ENCODE measurements at places on chromosomes 1 and 21.

- DNase-seq, result no peak
Observed at GRCh38 chr21:15549671-15550070, 180.1 kb upstream of the USP25 start.

GRCh38 chr1:57874418-57874877 lies 450.6 kb upstream of the DAB1 start:
- no peak for DNase-seq

GRCh38 chr1:240098534-240098933 lies 6.9 kb downstream of the FMN2 start:
- no peak for DNase-seq

DNA sequence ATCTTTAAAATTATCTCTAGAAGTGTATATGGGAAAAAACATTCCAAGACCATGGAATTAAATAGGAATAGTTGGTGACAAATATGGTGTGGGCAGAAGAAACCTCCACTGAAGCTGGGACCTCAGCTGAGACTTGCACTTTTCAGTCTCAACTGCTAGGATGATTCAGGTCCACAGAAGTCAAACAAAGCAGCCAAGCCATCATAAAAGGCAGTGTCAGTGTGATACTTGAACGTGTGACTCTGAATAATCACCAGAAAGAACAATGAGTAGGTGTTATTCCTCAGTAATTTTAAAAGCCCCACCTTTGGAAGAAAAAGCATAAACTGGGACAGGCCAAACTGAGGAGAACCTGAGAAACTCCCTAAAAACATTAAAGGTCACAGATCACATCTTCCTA lies 90.7 kb downstream of the ZNF281 start:
- no peak for DNase-seq

GRCh38 chr1:175145899-175146528 lies 46.6 kb downstream of the KIAA0040 start:
- no peak for DNase-seq

GRCh38 chr21:42744520-42745445 lies 91.4 kb downstream of the PDE9A start:
- DNase-seq, result no peak

DNA sequence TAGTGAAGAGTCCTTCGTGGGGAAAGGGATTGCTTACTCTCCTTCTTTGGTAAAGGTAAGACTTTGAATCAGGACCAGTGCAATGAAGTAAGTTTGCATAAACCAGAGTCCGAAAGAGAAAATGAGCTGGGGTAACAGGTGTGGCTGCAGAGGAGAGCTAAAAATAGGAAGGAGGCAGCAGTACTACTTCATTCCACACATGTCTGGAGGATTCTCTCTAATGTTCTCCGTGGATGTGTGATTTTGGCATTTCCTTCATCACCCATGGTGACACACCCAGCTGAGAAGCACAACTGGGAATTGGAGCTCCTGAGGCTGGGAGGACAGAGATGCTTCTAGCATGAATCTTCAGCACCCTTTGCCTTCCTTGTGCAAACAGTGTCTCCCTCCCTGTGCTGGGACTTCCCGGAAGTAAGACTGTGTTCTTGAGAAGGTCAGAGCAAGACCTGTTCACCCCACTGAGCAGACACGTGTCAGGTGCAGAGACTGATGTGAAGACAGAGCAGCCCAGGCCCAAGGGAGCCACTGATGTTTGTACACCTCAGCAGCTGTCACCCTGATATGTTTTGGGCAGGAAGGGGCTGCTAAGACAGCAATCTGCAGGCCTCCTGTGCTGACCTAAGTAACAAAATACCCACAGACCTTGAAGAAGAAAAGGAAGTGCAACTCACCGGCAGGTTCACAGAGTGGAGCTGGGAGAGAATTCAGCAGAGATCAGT lies 13.3 kb downstream of the FCRL1 start:
- no peak for DNase-seq

DNA sequence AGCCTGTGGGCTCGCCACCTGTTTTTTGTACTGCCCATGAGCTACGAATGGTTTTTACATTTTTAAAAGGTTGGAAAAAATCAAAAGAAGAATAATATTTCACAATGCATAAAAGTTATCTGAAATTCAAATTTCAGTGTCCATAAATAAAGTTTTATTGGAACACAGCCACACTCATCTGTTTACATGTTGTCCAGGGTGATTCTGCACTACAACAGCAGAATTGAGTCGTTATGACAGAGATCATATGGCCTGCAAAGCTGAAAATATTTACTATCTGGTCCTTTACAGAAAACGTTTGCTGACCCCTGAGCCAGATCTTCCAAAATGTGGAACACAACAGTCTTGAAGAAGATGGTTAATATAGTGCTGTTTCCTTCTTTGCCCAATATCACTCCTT lies 89.4 kb downstream of the TM2D1 start:
- DNase-seq, result no peak

DNA sequence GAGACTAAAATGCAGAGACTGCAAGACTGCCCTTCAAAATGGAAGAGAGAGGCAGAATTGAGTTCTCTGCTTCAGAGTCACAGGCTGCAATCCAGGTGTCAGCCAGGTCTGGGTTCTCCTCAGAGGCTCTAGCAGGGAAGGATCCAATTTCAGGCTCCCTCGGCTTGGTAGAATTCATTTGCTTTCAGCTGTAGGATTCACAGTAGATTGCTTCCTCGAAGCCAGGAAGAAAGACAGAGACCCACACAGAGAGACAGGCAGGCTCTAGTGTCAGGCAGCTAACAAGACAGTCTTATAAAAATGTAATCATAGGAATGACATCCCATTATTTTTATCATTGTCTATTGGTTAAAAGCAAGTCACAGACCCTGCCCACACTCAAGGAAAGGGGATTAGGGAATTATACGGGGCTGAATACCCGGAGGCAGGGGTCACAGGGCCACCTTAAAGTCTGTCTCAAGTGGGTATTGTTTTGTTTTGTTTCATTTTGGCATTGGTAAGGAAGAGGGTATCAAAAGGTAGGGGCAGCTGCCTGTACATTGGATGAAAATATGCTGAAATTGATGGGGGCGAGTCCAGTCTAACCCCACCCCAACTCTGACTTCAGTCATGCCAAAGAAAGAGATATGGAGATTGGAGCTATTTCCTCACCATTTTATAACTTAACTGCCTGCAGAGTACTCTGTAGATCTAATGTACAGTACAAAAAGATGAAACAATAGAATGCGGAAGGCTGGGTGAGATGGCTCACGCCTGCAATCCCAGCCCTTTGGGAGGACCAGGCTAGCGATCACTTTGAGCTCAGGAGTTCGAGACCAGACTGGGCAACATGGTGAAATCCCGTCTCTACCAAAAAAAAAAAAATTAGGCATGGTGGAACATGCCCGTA lies 9.5 kb upstream of the TBCE start:
- DNase-seq, result no peak

- DNase-seq, result no peak
Observed at GRCh38 chr1:233788687-233789086, 115.8 kb upstream of the SLC35F3 start.

DNA sequence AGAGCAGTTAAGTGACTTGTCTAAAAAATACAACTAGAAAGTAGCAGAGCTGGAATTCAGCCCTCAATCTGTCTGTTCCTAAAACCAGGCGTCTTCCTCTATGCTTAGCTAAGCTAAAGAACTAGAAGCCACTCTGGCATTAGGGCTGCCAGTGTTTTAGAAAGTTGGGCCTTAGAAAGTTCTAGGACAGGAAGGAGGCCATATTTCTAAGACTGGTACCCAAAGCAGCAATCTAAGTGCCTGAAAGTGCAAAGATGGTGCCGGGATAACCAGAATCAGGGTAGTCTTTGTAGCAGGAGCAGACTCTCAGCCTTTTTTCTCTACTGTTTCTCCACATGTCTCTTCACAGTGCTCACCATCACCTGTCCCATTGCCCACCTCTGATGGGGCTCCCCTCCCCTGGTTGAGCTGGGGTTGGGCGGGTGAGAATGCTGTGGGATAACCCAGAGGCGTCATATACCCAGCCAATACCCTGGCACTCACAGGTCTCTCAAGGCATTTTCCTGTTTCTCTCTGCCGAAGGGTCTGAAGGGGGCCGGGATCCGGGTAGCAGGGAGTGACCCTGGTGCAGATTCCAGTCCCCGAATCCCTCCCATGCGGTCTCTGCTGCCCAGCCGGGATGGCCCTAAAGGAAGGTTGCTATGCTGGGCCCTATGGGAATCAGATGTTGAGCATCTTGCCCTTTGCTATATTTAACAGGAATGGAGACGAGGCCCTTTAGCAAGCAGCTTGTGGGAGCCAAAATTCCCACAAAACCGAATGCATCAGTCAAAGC lies 1.1 kb upstream of the RCSD1 start:
- no peak for DNase-seq

DNA sequence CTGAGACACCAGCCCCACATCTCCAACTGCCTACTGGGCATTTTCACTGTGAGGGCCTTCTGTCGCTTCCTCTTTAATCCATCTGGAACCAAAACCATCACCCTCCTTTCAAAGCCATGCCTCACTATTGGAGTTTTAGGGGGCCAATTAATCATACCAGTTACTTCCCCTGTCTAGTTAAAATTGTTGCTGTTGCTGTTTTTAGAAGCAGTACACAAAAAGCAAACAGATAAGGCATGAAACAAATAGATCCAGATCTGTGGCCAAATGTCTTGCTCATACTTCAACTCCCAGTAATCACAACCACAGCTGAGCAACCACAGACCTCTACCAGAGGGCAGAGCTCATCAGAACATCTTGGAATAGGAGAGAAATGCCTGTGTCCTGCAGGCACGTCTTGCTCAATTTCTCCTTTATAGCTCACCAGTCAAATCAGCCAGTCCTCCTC lies 133.8 kb upstream of the C1orf105 start:
- DNase-seq, result no peak

- DNase-seq, result no peak
Observed at GRCh38 chr1:238950784-238951183, 435.6 kb upstream of the CHRM3 start.

- no peak for DNase-seq
Observed at GRCh38 chr21:46649356-46649755, 13.9 kb downstream of the PRMT2 start.

DNA sequence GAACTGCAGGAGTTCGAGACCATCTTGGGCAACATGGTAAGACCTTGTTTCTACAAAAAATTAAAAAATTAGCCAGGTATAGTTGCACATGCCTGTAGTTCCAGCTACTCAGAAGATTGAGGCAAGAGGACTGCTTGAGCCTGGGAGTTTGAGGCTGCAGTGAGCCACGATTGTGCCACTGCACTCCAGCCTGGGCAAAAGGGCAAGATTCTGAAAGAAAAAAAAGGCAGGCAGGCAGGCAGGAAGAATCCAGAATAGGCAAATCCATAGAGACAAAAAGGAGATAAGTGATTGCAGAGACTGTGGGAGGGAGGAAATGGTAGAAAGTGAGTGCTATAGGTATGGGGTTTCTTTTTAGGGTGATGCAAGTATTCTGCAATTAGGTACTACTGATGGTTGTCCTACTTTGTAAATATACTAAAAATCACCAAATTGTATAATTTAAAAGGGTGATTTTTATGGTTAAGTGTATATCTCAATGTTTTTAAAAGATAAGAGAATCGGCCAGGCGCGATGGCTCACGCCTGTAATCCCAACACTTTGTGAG lies 29.4 kb downstream of the ZZZ3 start:
- no peak for DNase-seq

DNA sequence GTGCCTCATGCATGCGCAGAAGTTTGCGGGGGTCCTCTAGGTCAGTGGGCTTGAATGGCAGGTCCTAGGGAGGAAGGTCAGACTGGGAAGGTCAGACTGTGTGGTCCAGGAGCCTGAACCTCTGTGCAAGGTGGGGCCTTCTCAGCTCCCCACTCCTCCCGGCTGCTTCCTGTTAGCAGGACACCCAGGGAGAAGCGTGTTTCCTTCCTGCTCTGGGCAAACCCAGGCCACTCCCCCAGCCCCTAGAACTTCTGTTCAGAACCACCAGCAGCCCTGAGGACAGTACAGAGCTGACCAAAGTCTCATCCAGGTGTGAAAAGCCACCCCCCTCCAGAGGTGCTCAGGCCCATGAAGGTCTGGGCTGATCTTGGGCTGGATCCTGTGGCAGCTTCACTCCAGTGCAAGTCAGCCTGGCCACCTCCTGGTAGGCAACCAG lies 29.9 kb downstream of the NAV1 start:
- DNase-seq, result no peak

- DNase-seq, result no peak
Observed at GRCh38 chr1:203934027-203934426, 72.6 kb downstream of the SNRPE start.

- no peak for DNase-seq
Observed at GRCh38 chr1:227902641-227902990, 45.1 kb downstream of the WNT9A start.

GRCh38 chr1:206036663-206037455 lies 13.2 kb upstream of the CTSE start:
- no peak for DNase-seq

DNA sequence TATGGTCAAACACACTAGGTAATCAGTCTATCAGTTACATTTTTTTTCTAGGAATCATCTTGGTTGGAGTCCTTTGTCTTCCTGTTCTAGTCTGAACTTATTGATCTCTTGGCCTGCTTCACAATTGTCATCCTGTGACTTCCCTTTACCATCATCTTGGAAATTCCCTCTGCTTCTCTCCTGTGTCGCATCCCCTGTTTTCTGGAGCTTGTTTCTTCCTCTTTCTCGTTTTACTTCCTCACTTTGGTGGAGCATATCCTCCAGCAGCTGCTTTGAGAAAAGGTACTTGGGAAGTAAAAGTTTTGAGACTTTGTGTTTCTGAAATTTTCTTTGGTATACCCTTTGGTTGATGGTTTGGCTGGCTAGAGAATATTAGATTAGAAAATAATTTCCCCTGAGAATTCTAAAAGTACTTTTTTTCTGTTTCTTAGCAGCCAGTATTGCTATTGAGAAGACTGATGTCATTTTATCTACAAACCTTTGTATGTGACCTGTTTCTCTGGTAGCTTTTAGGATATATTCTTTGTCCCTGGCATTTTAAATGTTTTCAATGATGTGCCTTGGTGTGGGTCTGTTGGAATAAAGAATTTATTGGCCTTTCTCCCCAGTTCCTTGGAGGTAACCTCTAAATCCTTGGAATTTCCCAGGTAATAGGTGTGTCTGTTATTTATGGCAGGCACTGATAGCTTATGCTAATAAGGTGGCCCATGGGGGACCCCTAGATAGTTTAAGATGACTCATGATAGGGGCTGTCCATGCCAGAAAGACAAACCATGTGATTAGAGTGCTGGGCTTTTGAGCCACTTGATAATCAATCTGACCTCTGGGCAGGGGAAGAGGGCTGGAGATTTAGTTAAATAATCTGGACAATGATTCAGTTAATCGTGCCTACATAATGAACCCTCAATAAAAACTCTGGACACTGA lies 6.1 kb upstream of the MYCL start:
- DNase-seq, result no peak

DNA sequence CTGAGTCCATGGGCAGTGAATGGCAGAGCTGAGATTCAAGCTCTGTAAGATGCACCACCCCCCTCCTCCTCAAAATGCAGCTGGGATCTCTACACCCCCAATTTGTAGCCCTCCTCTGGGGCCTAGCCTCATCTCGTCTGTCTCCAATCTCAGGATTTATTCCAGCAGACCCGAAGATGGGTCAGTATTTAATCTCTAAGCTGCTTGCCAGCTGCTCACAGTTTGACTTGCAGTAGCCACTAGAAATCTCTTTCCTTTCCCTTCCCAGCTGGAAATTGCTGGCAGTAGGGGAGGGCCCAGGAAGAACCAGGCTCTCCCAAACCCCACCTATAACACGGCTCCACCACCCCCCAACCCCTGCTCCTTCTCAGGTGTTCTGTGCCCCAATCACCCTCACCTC lies 1.5 kb downstream of the LACTBL1 start:
- DNase-seq, result no peak

GRCh38 chr1:41255978-41256377 lies 13.9 kb upstream of the SCMH1 start:
- DNase-seq, result no peak

GRCh38 chr1:168342572-168343280 lies 62.0 kb downstream of the TBX19 start:
- DNase-seq, result peak; percentile 89

GRCh38 chr1:34479731-34480130 lies 275.1 kb upstream of the GJB5 start:
- no peak for DNase-seq
